ENCODE measurements at places on chromosomes 1 and 21.

DNA sequence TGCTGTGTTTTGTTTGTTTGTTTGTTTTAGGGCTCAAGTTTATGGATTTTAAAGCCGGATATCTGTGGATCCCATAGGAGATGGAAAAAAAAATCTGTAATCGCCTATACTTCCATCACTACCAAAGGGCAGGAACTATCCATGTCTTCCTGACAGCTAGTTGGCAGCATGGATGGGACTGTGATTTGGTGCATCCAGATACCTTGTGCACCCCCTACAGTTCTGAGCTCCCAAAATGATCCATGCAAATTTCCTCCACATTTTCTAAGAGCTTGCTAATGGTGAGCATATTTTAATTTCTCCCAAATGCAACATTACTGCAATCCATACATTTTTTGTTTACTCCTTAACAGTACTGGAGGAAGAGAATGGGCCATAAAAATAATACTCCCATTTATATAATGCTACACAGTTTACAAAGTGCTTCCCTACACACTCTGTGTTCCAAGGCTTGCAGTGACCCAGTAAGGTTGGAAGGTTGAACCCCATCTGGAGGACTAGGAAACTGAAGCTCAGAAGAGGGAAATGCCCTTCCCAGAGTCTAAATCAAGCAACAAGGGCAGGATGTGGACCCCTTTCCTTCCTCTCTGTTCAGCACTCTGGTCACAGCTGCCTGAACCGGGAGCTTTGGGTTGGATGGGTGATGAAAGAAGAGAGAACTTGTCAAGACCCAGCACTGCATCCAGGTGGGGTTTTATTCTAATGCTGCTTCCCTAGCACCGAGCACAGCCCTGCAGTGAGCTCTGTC, 48.0 kb downstream of the CAPN8 start:
- no peak for DNase-seq

- DNase-seq, result no peak
These were observed 66.9 kb upstream of the PRDX6 start for GRCh38 chr1:173410133-173410793.

- DNase-seq, result no peak
These were observed 21.1 kb downstream of the SSBP3 start for GRCh38 chr1:54384918-54385726.

GRCh38 chr1:38804062-38804886, 55.3 kb downstream of the RRAGC start:
- DNase-seq, result peak; percentile 6

DNA sequence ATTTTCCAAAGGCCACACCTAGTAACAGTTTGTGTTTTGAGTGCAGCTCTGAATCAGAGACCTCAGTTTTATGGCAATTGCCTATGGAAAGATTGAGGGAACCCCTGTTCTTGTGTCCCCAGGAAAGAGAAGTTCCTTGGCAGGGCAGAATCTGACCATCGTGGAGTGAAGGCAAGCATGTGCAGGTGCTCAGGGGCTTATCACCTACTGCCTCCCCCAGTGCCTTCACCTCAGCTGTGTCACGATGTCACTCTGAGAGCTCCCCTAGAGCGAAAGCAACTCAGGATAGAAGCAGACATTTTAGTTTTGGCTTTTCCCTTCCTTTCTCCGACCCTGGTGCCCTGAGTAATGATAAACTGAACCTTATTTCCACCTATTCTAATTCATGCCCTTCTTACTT, 1.8 kb upstream of the SPRR1A start:
- no peak for DNase-seq

- DNase-seq, result no peak
These were observed 31.1 kb downstream of the OTUD7B start for GRCh38 chr1:149979245-149979971.

- DNase-seq, result no peak
These were observed 95.9 kb downstream of the WDR64 start for GRCh38 chr1:241747992-241748391.

DNA sequence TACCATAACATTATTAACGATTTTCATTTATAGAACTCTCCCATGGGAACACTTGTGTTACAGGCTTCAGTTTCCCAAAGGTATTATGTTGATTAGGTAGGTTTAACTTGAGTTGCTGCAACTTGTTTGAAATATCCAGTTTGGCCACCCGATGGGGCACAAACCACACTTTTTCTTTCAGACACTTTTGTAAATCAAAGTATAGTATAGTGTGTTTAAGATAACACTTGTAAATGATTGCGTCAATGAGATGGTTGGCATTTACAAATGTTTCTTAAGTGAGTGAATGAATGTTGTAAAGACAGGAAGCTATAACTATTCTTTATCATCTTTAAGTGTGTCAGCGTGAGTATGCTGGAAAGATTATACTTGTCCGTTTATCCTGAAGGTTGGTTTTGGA, 4.3 kb downstream of the XPR1 start:
- DNase-seq, result no peak

DNA sequence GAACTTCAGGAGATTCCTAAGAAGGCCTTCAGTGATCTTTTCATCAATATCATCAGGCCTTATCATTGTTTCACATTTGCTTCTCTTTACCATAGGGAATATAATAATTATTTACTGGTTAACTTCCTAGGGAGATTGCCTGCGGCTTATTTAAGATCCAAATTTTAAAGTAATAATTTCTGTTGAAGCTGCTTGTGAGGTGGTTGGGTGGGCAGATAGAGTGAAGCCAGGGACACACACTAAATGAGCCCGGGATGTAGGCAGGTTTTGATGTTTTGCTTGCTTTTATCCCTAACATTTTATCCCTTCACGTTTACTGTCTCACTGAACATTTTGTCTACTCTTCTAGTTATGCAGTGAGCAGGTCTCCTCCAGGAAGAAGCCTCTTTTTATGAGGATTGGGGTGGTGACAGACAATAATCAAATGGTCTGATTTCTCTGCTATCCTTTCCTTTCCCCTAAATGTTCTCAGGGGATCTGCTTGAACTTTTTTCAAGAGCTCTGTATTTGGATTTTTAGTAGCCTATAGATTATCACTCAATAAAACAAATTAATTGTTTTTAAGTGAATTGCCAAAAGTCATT, 164.7 kb downstream of the RUNX1 start:
- peak; percentile 22 for DNase-seq

- no peak for DNase-seq
These were observed 2.0 kb upstream of the RABGAP1L start for GRCh38 chr1:174157157-174157806.

- no peak for DNase-seq
These were observed 1.2 kb downstream of the IPO13 start for GRCh38 chr1:43947874-43948437.

GRCh38 chr1:205291596-205291995, 29.9 kb downstream of the NUAK2 start:
- no peak for DNase-seq

- no peak for DNase-seq
These were observed 77.0 kb upstream of the C1orf105 start for GRCh38 chr1:172343240-172344160.

- DNase-seq, result no peak
These were observed 20.5 kb downstream of the STPG1 start for GRCh38 chr1:24392982-24393650.

DNA sequence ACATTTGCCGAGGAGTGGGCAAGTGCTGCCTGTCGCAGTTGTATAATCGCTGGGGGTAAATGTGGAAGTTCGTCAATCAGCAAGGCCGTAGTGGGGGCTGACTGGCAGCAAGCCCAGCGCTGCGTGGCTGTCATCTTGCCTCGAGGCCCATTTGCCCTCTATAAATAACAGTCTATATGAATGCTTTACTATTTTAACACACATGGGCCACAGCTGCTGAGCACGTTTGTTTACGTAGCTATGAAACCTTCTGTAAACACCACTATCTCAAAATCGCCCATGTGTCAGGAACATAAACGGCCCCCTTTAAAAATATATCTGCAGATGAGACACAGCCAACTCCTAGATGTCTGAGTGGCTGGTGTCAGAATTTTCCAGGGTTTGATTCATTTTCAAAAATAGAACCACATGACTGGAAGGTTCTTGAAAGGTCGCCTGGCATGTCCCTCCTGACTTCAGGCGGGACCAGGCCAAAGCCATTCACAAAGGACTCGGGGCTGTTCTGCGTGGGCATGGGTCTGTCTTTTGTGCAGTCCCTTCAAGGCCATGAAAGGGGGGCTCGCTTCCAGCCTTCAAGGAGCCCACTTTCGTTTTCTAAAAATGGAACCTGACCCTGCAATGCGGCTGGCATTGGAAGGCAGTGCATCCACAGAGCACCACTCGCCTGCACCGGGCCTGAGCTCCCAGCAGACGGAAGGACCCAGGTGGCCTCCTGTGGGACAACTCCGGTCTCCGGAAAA, 205.5 kb downstream of the KCNJ6 start:
- no peak for DNase-seq

GRCh38 chr1:206725109-206725963, 40.6 kb downstream of the MAPKAPK2 start:
- peak; percentile 50 for DNase-seq

- DNase-seq, result no peak
These were observed 78.7 kb upstream of the VAV3 start for GRCh38 chr1:108043707-108044106.

DNA sequence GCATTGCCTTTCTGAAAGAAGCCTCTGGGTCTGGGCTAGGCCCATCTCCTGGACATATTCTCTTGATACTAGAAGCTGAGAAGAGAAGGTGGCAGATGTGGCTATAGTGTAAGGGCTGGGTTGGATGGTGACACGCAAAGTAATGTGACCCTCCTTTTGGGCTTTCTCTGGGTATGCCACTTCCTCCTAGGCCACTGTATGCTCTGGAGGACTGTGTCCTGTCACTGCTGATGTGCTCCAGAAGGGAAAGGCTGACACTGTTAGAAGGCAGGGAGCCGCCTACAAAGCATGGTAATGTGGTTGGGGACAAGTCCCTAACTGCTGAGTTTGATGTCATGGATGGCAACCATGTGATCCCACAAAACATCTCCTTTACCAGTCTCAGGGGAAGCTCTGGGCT, 112.1 kb downstream of the BCAR3 start:
- no peak for DNase-seq

GRCh38 chr1:78003882-78004718, 639 bp upstream of the DNAJB4 start:
- DNase-seq, result peak; percentile 86

DNA sequence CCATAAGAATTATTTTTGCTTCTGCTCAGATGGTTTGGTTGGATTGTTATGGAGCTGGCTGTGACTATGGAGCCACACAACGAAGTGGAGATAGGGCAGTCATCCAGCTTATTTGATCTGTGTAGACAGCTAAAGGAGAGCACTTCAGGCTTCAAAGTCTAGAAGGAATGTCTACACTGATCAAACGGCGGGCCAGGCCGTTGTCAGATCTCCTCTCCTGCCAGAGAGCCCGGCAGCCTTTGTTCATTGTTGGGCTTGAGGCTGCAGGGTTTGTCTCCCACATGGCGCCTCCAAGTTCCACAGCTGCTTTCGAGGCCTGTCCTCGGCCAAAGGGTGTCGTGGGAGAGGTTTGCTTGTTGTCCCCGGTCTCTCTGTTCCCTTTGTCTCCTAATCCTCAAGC, 2.8 kb upstream of the STMN1 start:
- DNase-seq, result no peak

DNA sequence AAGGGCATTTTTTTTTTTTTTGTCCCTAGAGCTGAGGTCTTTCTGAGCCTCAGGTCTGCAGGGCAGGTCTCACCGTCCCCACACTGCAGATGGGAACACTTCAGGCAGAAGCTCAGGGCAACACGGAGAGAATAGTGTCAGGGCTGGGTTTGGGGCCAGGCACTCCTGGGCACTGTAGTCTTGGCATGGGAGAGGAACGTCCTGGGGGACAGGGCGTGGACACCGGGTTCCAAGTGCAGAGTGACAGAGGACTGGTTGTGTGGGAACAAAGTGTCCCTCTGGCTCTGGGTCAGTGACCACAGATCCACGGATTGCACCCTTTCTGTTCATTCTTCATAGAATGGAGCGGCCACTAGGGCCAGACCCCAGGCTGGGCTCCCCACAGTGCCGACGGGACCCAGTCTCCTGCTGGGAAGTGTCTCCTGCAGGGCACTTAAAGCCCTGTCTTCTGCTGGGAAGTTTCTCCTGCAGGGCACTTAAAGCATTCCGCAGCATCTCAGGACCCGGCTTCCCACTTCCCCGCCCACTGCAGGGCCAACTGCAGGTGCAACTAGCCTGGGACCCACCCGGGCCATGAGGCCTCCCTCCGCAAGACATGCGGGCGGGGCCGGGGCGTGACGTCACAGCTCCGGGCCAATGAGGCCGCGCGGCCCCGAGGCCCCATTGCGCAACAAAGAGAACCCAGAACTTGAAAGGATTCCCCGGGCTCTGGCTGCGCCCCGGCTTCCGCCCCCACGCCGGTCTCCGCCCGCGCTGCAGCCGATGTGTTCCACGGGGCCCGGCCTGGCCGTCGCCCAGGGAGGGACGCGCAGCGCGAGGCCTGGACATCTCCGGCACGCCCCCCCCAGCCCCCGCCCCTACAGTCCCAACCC, 1.2 kb downstream of the GPR153 start:
- peak; percentile 86 for DNase-seq

- no peak for DNase-seq
These were observed 110.6 kb downstream of the USP25 start for GRCh38 chr21:15840406-15840805.

GRCh38 chr1:83554174-83554573, 444.8 kb downstream of the TTLL7 start:
- no peak for DNase-seq

GRCh38 chr1:183804387-183804786, 533 bp upstream of the RGL1 start:
- peak; percentile 7 for DNase-seq

DNA sequence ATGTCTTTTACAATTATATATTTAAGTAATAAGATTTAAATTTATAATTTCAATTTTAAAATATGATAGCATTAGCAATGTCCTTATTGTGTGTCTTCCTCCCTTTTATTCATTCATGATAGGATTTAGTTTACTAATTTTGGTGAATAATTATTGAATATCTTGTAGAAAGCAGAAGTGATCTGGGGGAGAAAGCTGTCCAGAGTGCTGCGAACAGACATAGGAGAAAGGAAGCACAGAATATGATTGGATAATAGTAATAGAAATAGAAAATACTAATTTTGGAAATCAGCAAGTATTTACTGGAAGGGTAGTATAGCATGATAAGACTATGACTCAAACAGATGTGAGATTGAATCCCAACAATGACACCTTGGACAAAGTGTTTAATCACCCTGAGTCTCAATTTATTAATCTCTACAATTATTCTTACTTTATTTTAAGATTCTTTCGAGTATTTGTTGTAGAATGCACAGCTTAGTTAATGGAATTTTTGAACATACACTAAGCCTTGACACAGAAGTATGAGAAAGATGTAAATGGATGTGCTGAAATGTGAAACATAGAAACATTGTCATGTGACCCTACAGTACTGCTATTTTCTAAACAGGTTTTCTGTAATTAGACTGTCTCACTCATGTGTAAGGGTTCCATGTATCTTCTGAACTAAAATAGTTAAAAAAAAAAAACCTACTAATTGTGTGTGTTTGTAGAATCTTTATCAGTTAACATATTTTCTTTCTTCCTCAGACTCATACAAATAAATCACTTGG, 7.9 kb downstream of the SH3GLB1 start:
- DNase-seq, result no peak

GRCh38 chr1:37704966-37705365, 12.7 kb downstream of the CDCA8 start:
- DNase-seq, result no peak

Measured in SW480 (cell line).